Psoas muscle (tissue), 8 donors: ENCODE measurements at places on chromosomes 12 and 14. TPM values are rescaled to one million over a fixed set of nuclear protein-coding genes. Genes with fewer than 3 reads are reported as not detected.

GRCh38 chr14:102723650-102724049, 53.6 kb upstream of the TRAF3 start:
- DNase-seq: no peak

DNA sequence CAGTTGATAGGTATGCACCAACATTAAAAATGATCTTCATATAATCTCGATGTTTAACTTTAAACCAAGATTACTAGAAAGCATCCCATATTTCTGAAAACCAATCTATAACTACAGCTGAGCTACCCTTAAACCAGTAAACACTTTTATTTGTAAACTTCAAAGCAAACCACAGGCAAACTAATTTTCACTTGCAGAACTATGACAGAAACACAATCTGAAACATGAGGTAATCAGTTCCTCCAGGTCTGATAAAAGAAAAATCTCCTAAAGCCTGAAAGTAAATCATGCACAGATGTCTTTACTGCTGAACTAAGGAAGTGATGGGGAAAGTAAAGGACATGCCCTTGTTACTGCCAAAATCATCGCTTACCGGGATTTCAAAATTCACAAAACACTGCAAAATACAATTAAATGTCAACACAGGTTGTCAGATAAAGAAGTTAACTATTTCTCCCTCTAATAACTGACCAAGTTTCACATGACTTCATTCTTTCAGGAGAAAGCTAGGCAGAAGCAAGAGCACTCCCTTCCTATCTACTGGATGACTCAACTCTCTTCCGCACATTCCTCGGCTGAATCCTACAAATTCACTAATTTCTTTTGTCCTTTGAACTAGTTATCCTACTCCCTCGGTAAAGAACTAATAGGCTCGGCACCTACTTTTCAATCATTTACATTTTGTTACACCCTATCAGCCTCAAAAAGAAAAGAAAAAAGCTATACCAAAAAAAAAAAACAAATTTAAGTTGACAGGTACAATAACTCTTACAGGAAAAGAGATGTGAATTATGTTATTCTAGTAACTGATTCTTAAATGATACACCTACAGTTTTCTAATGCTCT, 1.4 kb downstream of the EEA1 start:
- DNase-seq: no peak

- DNase-seq: no peak
Measured at GRCh38 chr12:19223018-19223417, 93.5 kb downstream of the PLEKHA5 start.

GRCh38 chr12:19764408-19764807, 325.1 kb downstream of the AEBP2 start:
- no peak for DNase-seq

Gene PROX2
- not detected for polyA plus RNA-seq

Gene SLC15A4
- polyA plus RNA-seq: 26.9 TPM

Gene PABPN1
- 104 TPM for polyA plus RNA-seq

Gene TMEM179
- polyA plus RNA-seq: not detected

Gene OR9K2
- polyA plus RNA-seq: not detected

Gene GPR132
- 0.08 TPM for polyA plus RNA-seq
